ENCODE measurements at places on chromosomes 6 and 20. TPM values are rescaled to one million over a fixed set of nuclear protein-coding genes. Genes with fewer than 3 reads are reported as not detected.

GRCh38 chr6:145262771-145263170, 472.5 kb downstream of the EPM2A start:
- no peak overlapping the region for H3K4me3 ChIP-seq
- H3K4me1 ChIP-seq, result no peaks in the 10 kb centered on the region
- H3K27me3 ChIP-seq, result no peaks in the 10 kb centered on the region
- H3K36me3 ChIP-seq, result no peaks in the 10 kb centered on the region
- no peak overlapping the region for H3K27ac ChIP-seq

GRCh38 chr6:19413323-19413722, 423.8 kb upstream of the ID4 start:
- H3K4me3 ChIP-seq, result no peak overlapping the region
- no peaks in the 10 kb centered on the region for H3K4me1 ChIP-seq
- no peaks in the 10 kb centered on the region for H3K27me3 ChIP-seq
- no peak for DNase-seq
- H3K27ac ChIP-seq, result no peak overlapping the region
- no peaks in the 10 kb centered on the region for H3K36me3 ChIP-seq

DNA sequence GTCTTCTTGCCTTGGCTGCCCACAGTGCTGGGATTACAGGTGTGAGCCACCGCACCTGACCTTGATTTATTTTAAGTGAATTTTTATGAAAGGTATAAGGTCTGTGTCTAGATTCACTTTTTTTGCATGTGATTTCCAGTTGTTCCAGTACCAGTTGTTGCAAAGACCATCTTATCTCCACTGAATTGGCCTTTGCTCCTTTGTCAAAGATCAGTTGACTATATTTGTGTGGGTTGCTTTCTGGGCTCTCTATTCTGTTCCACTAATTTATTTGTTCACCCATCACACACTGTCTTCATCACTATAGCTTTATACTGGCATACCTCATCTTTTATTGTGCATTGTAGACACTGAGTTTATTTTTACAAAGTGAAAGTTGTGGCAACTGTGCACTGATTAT, 56.3 kb downstream of the ANKS1A start:
- H3K36me3 ChIP-seq, result no peaks in the 10 kb centered on the region
- no peak for DNase-seq
- no peak overlapping the region for H3K27ac ChIP-seq
- H3K4me1 ChIP-seq, result no peaks in the 10 kb centered on the region
- H3K4me3 ChIP-seq, result no peak overlapping the region

GRCh38 chr20:42795111-42795695, 394.5 kb downstream of the PTPRT start:
- H3K4me1 ChIP-seq, result no peaks in the 10 kb centered on the region
- no peak overlapping the region for H3K27ac ChIP-seq
- DNase-seq, result no peak
- H3K36me3 ChIP-seq, result peaks cover 3% of the 10 kb centered on the region
- no peak overlapping the region for H3K4me3 ChIP-seq
- H3K27me3 ChIP-seq, result no peaks in the 10 kb centered on the region

GRCh38 chr6:13865141-13865540, 50.8 kb upstream of the MCUR1 start:
- H3K36me3 ChIP-seq, result no peaks in the 10 kb centered on the region
- H3K27ac ChIP-seq, result no peak overlapping the region
- no peaks in the 10 kb centered on the region for H3K4me1 ChIP-seq
- H3K4me3 ChIP-seq, result no peak overlapping the region
- H3K27me3 ChIP-seq, result no peaks in the 10 kb centered on the region

DNA sequence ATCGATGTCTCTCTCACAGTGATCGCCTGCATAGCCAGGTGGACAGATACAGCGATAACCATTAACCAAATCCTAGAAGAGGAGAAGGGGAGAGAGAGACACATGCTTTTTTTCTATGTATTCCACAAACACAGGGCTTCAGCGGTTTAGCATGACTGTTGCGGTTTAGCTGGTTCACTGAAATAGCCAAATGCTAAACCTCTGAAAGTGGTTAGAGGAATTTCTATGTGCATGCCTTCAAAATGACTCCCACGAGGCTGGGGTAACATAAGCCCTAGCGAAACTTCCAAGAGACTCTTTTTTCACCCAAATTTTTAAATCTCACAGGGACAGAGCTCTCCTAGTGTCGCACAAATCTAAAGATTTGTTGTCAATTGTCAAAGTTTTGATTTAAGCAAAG, 25.1 kb downstream of the JAG1 start:
- no peaks in the 10 kb centered on the region for H3K27me3 ChIP-seq
- H3K4me1 ChIP-seq, result peaks cover 41% of the 10 kb centered on the region

ME1 gene
- 8.0 TPM for total RNA-seq

- DNase-seq, result peak; percentile 32
- H3K27ac ChIP-seq, result no peak overlapping the region
- H3K4me1 ChIP-seq, result no peaks in the 10 kb centered on the region
- no peaks in the 10 kb centered on the region for H3K36me3 ChIP-seq
- H3K4me3 ChIP-seq, result no peak overlapping the region
Measured at GRCh38 chr6:145704143-145704781, 31.1 kb downstream of the EPM2A start.

- H3K27ac ChIP-seq, result no peak overlapping the region
- no peaks in the 10 kb centered on the region for H3K36me3 ChIP-seq
- peaks cover 66% of the 10 kb centered on the region for H3K4me1 ChIP-seq
- no peak overlapping the region for H3K4me3 ChIP-seq
Measured at GRCh38 chr20:655726-656624, 3.0 kb upstream of the SRXN1 start.

HLA-DRB5 gene
- not detected for total RNA-seq

DNA sequence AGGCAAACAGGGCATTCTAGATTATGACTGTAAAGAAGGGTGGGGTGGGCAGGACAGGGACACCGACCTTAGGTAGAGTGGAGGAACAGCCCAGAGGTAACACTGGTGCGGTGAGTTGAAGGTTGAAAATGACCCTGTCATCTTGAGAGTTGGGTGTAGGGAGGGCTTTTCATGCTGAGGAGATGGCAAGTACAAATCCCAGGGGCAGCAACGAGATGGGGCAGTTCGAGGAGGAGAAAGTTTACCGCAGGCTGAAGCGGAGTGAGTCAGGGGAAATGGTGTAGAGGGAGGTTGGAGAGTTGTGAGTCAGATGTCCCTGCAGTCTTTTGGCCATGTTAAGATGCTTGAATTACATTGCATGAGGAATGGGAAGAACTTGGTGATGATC, 101.1 kb downstream of the HIVEP1 start:
- no peak overlapping the region for H3K27ac ChIP-seq
- H3K27me3 ChIP-seq, result no peaks in the 10 kb centered on the region
- H3K4me1 ChIP-seq, result peaks cover 15% of the 10 kb centered on the region

DNA sequence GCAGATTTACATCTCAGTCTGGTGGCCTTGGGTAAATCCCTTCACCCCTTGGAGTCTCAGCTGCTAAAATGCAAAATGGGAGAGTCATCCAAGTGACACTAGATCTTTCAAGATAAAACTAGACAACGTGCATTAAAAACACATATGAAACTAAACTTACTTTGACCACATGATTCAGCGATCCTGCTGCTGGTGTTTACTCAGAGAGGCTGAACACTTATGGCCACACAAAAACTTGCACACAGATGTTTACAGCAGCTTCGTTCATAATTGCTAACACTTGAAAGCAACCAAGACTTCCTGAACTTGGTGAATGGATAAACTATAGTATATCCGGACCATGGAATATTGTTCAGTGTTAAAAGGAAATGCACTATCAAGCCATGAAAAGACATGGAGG, 55.3 kb upstream of the GPR6 start:
- H3K27me3 ChIP-seq, result no peaks in the 10 kb centered on the region
- no peak overlapping the region for H3K27ac ChIP-seq
- no peak for DNase-seq
- H3K4me3 ChIP-seq, result no peak overlapping the region
- no peaks in the 10 kb centered on the region for H3K4me1 ChIP-seq

- no peak overlapping the region for H3K4me3 ChIP-seq
- peaks cover 10% of the 10 kb centered on the region for H3K4me1 ChIP-seq
- peaks cover 33% of the 10 kb centered on the region for H3K27me3 ChIP-seq
- H3K27ac ChIP-seq, result no peak overlapping the region
Measured at GRCh38 chr6:119075200-119075981, 3.1 kb downstream of the FAM184A start.

- H3K27ac ChIP-seq, result no peak overlapping the region
- H3K4me1 ChIP-seq, result peaks cover 3% of the 10 kb centered on the region
- H3K36me3 ChIP-seq, result no peaks in the 10 kb centered on the region
- no peak for DNase-seq
Measured at GRCh38 chr6:3803627-3804468, 45.3 kb upstream of the FAM50B start.

DNA sequence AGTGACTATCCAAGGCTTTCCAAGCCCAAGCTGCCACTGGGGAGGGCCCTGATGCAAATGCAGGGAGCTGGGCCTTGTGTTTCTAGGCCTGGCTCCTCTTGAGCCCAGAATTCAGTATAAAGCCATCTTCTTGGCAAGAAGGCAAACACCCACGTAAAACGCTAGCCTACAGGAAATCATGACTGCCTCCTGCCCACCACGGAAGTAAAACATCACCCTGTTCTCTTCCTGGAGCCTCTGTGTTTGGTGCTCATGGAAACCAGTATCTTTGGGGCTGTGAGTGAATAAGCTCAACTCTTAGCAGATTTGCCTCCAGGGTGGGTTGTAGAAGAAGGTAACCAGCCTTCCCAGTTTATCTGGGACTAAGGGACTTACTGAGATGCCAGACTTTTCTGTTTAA, 271.0 kb downstream of the ZNF217 start:
- DNase-seq, result no peak
- H3K27ac ChIP-seq, result no peak overlapping the region
- no peaks in the 10 kb centered on the region for H3K27me3 ChIP-seq
- no peak overlapping the region for H3K4me3 ChIP-seq

CD40 gene
- 9.9 TPM for total RNA-seq

DNA sequence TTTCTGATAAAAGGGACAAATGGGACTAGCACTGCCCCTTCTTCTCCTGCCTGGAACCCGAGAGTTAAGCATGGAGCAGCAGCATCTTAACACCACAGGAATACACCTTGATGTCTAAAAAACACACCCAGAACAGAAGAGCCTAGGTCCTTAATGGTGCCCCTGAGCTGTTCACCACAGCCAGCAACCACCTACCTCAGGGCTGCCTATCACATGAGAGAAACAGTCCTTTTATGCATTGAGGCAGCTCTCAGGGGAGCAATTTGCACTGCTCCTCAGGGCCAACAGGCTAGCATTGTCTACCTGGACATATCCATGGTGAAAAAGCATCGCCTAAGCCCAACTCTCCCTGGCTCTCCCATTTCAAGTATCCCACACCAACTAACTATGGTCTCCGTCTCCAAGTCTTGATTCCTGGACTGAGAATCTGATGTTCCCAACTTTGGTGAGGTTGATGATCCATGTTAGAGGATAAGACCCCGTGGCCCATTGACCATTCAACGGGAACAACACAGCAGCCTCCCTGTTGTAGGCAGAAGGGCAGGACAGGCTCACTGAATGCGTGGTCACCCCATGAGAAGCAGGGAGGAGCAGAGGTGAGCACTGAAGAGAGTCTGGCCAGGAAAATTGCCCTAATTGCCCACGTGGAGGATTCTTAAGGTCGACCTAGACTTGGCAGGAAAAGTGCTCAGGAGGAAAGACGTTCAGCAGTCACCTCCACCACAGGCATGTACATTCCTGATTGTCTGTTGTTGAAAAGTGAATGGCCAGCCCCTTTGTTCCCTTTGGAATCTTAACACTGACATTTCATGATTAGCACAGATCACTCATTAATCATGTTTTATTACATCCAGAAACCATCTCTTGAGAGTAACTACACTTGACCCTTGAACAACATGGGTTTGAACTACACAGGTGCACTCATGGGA, 4.2 kb upstream of the APMAP start:
- no peaks in the 10 kb centered on the region for H3K27me3 ChIP-seq
- no peak for DNase-seq
- H3K4me3 ChIP-seq, result no peak overlapping the region
- H3K36me3 ChIP-seq, result no peaks in the 10 kb centered on the region

- peaks cover 21% of the 10 kb centered on the region for H3K4me1 ChIP-seq
- H3K4me3 ChIP-seq, result peak overlapping the region; percentile 93
- peak; percentile 51 for DNase-seq
- H3K27ac ChIP-seq, result no peak overlapping the region
Measured at GRCh38 chr20:32357375-32357868, 709 bp upstream of the ASXL1 start.

ZDHHC14 gene
- 7.4 TPM for total RNA-seq

DNA sequence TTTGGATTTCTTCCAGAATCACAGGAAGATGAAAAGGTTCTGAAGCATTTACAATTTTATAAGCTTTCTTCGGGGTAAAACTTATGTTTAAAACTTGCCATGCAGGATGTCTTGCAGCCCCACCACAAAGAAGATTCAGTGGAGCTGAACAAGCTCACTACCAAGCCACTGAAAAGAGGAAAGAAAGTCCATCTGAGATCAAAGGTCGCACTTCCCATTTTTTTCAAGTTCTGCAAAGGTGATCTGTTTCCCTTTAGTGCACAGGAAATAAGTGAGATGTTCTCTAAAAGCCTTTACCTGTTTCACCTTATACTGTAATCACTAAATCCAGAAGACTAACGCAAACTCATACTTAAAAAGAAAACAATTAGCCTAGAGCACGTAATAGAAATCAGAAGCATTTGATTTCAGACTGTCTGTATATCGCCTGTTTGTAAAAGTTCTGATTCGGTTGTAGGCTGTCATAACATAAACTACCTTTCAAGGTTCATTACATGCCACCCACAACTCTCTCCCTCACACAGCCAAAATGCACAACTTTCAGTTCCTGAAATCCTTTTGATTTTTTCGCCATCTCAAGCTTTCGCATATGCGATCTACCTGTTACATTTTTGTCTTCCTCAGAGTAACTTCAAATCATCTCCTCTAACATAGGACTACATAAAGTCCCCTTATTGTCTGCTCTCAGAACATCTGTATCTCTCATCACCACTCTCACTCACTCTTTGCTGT, 1.8 kb downstream of the ECHDC1 start:
- H3K4me1 ChIP-seq, result peaks cover 57% of the 10 kb centered on the region
- 0 out of 2 replicates have a peak overlapping the region, but pooled peaks have one; percentile 4 for H3K27ac ChIP-seq
- H3K27me3 ChIP-seq, result no peaks in the 10 kb centered on the region

DNA sequence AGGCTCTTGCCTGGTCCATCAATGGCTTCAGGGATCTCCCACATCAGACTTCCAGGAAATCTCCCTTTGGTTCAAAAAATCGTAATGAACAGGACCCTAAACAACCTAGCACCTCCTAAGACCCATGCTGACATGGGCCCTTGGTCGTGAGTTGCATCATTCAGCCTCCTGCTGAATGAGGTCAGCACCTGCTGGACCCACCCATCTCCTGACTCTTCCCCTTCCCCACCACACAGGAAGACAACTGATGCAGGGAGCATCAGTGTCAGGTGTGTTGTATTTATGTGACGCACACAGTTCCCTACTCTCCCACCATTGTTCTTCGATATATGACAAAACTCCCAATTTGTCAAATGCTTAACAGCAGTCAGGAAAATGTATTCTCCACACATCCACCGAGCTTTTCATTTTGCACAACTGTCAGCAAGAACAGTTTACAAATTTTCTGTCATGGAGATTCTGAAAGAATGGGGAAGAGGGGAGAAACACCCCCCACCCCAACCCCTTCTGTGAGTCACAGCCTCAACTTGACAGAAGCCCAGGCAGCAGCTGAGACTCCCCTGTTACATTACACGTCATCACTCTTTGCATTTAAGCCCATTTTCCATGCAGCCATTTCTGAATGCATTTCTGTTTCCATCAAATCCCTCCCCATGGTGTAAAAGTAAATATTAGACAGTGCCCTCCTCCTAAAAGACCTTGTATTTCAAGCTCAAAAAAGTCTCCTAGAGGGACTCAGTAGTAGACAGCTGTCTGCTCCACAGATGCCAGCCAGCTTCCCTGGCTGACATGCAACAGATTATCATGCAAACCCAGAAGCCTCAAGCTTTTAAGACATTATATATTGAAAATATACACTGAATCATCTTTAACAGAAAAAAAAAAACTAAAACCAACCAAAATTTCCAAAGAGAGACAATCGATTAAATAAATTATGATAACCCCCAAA, 577.5 kb downstream of the PTPRT start:
- H3K27me3 ChIP-seq, result no peaks in the 10 kb centered on the region
- no peaks in the 10 kb centered on the region for H3K36me3 ChIP-seq
- H3K27ac ChIP-seq, result no peak overlapping the region
- H3K4me1 ChIP-seq, result no peaks in the 10 kb centered on the region
